ENCODE measurements at places on chromosomes 11 and 22. TPM values are rescaled to one million over a fixed set of nuclear protein-coding genes. Genes with fewer than 3 reads are reported as not detected.

The OR4C12 gene
- polyA plus RNA-seq = not detected

The SYT8 gene
- 1.2 TPM for polyA plus RNA-seq

The FOLR3 gene
- polyA plus RNA-seq = 65.0 TPM

The KCNQ1OT1 gene
- polyA plus RNA-seq = 0.22 TPM

The PICALM gene
- polyA plus RNA-seq = 118 TPM

The OR5W2 gene
- not detected for polyA plus RNA-seq

- DNase-seq = no peak
Measured at GRCh38 chr11:115317277-115318185, 186.7 kb downstream of the CADM1 start.

- DNase-seq = no peak
Measured at GRCh38 chr22:43488937-43489336, 77.1 kb downstream of the MPPED1 start.

DNA sequence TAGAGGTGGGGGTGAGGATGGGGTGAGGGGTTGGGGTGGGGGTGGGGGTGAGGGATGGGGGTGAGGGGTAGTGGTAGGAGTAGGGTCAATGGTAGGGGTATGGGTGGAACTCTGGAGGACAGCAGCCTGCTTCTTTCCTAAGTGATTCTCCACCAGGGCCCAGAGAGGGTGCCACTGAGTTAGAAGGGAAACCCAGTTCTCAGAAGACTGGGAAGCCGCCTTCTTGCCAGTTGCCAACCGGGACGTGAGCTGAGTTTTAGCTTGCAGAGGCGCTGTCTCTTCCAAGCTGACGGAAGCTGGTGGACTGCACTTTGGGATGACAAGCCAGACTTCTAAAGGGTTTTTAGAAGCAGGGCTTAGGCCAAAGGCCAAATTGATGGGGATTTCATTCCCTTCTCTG is 104.4 kb downstream of the NAT10 start:
- DNase-seq = no peak

- no peak for DNase-seq
Measured at GRCh38 chr22:23858484-23858815, 775 bp downstream of the SLC2A11 start.

GRCh38 chr22:35450824-35451569 is 51.1 kb downstream of the MCM5 start:
- DNase-seq = no peak

- no peak for DNase-seq
Measured at GRCh38 chr11:41382927-41383326, 76.5 kb downstream of the LRRC4C start.

GRCh38 chr11:60502221-60502775 is 9.7 kb downstream of the MS4A12 start:
- DNase-seq = no peak

DNA sequence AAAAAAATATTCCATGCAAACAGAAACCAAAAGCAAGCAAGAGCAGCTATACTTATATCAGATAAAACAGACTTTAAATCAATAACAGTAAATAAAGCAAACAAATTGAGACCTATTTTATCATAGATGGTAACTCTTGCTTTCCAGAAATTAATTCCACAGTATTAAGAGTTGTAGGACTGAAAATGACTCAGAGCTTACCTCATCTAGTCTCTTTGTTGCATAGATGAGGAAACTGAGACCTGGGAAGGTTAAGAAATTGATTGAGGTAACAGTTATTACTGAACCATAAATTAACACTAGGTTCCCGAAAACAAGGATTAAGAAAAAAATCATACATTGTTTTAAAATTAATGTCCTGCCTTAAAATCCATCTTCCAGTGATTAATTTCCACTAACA is 123.8 kb downstream of the PLEKHA7 start:
- DNase-seq = no peak

GRCh38 chr11:42521994-42522393 is 789.8 kb upstream of the API5 start:
- no peak for DNase-seq

DNA sequence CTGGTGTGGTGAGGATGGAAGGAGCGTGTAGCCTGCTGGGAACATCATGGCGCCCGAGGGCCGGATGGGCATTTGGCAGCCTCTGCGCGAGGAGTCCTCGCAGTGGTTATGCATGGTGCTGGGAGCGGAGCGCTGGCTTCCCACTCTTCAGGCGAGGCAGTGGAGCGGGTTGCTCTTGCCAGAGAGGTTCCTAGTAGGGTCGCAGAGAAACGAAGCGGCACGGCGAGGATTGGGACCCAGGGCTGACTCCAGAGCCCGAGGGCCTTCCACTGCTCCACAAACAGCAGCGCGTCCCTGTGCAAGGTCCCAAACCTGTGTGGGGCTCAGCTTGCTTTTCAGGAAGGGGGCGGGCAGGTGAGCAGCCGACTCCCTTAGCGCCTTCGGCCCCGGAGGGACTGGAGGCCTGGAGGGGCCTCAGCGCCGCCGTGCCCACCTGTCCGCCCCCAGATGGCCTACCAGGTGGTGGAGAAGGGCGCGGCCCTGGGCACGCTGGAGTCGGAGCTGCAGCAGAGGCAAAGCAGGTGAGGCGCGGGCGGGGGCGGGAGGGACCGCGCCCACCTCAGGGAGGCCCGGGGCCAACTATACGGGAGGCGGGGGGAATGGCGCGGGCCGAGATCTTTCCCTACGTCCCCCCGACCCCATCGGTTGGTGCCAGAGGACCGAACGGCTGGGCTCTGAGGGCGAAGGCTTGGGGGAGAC is 7.2 kb downstream of the ATG16L2 start:
- no peak for DNase-seq

- no peak for DNase-seq
Measured at GRCh38 chr22:43697894-43698293, 114.2 kb downstream of the EFCAB6 start.

DNA sequence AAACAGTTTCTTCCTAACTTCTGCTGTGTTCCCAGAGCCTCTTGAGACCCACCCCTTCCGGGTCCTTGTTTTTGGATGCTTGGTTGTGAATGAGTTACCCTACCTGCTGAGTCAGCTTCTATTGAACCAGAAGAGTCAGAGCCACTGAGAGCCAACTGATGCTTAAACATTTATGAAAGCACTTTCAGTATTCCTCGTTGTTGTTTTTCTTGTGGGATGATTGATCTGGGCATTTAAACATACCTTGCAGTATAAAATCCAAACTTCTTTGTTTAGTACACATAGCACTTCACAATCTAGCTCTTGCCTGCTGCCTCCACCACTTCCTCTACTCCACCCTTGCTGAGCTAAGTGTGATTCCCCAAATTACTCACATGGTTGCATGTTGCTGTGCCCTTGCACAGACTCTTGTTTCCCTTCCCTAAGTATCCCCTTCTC is 5.5 kb downstream of the PRSS23 start:
- no peak for DNase-seq

DNA sequence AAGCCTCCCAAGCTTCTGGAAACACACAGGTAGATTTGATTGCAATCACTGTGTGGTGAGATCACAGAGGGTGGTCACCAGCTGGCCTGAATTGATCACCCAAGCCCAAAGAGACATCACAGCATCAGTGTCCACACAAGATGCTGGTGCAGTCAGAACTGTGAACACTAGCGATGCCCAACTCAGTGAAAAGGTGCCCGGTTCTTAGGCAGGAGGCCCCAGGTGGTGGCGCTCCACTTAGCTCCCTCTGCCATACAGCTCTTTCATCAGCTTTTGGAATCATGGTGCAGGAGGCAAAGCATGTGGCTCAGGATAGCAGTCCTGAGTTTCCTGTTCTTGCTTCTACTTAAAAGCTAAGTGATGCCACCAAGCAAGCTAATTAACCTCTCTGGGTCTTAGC is 11.1 kb downstream of the DGCR2 start:
- DNase-seq = no peak

GRCh38 chr11:117819096-117820040 is 5.2 kb downstream of the FXYD2 start:
- peak; percentile 86 for DNase-seq

DNA sequence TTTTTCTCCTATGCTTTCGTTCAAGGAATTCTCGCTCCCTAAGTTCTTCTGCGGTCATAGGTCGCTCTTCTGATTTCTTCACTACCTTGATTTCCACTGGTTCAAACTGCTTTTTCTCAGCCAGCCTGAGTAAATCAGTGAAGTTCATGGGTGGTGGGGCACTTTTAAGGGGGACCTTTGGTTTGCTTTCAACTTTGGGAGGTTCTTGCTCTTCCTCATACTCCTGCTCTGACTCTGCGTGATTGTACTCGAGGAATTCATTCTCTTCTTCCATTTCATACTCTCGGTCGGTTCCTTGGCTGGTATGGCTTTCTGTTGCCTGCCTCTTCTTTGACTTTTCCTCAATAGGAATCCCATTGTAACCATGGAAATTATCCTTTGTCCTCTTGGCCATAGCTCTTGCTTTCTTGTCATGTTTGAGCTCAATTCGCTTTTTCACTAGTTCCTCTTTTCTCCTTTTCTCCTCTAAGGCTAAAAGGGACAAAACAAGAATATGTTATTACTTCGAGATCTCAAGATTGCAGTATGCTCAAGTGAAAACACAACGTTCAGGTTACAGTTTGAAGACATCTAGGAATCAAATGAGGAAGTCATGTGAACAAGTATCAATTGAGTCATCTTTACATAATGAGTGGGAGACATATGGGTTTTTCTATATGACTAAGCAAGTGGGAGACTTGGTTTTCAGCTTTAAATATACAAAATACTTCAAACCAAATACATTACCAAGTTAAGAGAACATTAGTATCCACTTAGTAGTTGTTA is 16.2 kb downstream of the MISFA start:
- no peak for DNase-seq

GRCh38 chr11:12241401-12241800 is 131.0 kb downstream of the MICAL2 start:
- DNase-seq = no peak

- no peak for DNase-seq
Measured at GRCh38 chr11:70892889-70893288, 359.5 kb downstream of the SHANK2 start.

DNA sequence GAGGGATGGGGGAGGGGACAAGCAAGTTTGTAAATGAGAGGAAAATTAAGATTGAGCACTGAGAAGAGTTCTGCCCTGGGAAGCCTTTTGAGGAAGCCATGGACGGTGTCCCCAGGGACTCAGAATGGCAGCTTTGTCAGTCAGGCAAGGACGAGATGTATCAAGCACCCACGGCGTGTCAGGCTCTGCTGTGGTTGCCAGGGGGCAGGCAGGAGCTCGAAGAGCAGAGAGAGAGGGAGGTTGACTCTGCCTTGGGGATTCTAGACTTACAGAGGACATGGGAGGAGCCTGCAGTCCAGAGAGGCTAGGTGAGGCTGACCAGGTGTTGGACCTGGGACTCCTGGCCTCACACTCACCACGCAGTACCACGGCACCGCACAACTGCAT is 29.1 kb upstream of the SYT7 start:
- DNase-seq = no peak

DNA sequence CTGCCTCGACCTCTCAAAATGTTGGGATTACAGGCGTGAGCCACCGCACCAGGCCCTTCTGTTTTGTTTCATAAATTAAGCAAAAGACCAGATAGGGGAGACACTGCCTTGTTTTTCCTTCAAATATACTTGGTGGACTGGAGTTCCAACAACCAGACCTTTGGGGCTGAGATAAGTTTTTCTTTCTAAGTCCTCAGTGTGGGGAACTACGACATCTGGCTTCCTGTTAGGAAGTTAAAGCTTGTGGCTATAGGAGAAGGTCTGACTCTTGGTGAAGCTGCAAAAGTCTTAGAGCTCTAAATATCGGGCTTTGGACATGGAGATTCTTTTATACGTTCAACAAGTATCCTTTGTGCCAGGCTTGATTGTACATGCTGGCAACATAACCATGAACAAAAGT is 64.1 kb upstream of the EED start:
- no peak for DNase-seq

- DNase-seq = no peak
Measured at GRCh38 chr11:17408641-17409040, 20.2 kb upstream of the KCNJ11 start.

- DNase-seq = peak; percentile 10
Measured at GRCh38 chr22:20948989-20949388, 18.1 kb upstream of the AIFM3 start.

- DNase-seq = no peak
Measured at GRCh38 chr11:852762-853161, 10.1 kb downstream of the TSPAN4 start.

- no peak for DNase-seq
Measured at GRCh38 chr11:17489751-17490150, 13.1 kb upstream of the ABCC8 start.

All from kidney (tissue), 22 donors.